AG10803 (cell line): ENCODE measurements at places on chromosomes 2 and 18.
A peak's percentile ranks its signal among the peaks of the same experiment; 100 is the strongest.

DNA sequence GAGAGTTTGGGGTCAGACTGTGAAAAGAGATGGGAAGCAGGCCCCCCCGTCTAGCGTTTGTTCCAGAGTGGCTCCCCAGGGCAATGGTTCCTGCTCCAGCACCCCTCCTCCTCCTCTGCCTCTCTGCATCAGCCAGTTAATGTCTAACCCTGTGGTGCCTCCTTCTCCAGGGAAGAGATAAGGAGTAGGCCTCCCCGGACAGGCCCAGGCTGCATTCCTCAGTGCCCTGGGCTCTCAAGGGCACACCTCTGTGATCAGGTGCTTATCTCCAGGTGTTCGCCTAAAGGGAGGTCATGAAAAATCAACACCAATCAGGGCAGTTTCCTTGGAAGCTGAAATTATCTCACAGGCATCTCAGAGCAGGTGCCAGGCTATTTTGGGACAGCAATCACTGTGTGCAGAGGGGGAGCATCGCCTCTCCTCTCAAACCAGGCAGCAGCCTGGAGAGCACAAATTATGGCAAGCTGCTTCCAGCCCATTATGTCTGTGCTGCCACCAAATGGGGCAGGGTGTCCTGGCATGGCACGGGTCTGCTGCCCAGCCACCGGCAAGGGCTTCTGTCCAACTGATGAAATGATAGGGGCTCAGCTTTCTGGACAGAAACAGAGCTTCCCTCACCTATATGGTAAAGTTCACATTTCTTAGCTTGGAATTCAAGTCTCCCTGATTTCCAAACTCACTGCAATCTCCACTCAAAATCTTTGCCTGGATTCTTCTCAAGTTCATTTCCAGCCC is 255.8 kb upstream of the SLC14A2 start:
- no peak for DNase-seq

DNA sequence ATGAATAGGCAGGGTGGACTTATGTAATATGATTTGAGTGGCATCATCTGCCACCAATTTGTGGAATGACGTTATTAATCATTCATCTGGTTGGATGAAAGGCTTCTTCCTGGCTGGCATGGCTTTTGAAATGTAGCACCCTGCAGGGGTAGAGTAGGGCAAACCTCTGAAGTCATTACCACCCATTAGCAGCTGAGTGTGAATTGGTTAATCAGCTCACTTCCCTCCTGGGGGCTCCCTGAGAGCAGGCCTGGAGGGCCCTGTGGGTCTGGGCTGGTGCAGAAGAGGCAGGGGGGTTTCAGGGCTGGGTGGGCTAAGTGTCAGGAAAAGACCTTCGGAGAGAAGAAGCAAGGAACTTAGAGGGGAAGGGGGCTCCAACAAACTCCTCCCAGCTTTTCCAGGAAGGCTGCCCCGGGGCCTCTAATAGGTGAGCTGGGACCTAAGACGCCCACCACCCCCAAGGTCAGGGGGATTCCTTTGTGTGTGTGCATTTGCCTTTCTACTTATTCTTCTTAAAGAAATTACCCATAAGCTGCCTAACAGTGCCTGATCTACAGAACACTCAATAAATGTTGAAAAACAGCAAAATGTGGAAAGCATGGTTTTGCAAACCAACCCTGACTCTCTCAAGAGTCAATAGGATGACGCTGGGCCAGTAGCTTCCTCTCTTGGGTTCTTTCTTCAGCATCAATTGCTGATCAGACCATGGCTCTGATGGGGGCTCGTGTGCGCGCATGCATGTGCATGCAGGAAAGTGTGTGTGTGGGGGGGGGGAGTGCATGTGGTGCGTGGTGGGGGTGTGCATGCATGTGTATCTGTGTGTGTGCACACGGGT is 49.7 kb upstream of the ZNF516 start:
- DNase-seq, result no peak

- DNase-seq, result peak; percentile 93
Observed at GRCh38 chr18:77207540-77207939, 42.1 kb upstream of the GALR1 start.

DNA sequence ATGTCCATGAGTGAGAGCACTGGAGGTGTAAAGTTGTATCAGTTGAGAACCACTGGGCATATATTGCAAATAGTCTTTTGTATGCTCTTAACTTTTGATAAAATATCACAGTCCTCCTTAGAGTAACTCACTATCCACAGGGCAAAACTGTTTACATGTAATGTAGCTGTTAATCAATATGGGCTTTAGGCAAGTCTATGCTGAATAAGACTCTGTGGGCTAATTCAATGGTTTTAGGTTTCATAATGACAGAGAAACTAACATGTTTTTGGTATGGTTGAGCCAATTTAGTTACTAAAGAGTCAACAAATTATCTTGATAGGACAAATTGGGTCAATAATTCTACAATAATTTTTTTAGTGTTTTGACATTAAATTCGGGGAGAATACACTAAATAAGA is 1134.9 kb upstream of the FAM98A start:
- DNase-seq, result no peak

- DNase-seq, result no peak
Observed at GRCh38 chr18:36020174-36020711, 47.1 kb downstream of the RPRD1A start.

DNA sequence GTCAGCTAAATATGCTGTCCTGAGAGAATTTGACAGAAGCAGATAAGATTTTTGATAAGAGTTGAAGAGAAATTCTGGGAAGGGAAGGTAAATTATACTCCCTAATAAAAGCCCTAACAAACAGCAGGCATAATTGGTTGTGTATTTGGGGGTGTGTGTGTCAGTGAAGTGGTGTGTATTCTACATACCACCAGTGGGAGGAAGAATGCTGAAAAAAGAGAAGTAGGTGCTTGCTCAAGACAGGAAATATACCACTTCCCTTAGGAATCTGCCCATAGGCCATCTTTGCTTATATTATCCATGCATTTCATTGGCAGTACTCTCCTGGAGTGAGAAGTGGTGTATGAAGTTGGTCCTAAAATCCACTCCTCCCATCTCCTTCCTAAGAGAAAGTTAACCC is 76.2 kb downstream of the FMNL2 start:
- DNase-seq, result no peak

DNA sequence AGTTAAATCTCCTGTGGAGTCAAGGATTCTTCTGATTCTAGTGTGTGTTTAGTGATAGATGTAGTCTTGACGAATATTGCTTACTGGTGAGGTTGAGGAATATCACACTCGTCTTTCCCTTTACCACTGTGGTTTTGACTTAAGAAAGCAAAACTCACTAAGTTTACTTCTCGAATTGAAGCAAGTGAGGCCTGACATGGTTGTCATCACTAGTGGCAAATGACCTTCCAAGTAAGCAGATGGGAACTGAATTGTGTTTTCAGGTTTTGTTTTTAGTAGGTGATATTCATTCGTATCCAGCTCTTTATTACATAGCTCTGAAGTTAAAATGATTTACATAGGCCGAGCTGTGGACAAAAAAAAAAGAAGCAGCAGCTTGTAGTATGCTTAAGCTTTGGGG is 20.6 kb upstream of the DSG4 start:
- DNase-seq, result no peak

DNA sequence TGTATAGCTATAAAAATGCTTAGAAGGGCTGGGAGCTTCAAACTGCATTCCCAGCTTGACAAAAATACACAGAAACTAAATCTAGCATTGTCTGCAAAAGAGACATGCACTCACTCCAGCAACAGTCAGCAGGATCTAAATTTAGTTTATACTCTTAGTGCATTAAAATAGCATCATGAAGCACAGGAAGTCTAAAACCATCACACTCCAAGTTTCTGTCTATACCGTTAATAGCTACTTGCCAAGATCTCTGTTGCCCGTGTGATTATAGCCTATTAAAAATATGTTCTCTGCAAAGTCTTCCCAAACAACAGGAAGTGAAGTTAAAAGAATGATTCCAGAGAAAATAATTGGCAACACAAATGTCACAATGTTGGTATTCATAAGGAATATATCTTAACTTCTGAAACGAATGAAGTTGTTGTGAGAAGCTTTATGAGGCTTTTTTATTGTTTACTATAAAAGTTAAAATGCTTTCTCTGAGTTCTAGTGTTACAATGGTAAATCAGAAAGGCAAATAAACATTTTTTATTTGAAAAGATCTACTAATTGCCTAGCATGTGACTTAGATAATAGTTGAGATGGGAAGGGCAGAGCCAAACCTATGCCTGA is 184.2 kb downstream of the ZNF385B start:
- DNase-seq, result no peak

DNA sequence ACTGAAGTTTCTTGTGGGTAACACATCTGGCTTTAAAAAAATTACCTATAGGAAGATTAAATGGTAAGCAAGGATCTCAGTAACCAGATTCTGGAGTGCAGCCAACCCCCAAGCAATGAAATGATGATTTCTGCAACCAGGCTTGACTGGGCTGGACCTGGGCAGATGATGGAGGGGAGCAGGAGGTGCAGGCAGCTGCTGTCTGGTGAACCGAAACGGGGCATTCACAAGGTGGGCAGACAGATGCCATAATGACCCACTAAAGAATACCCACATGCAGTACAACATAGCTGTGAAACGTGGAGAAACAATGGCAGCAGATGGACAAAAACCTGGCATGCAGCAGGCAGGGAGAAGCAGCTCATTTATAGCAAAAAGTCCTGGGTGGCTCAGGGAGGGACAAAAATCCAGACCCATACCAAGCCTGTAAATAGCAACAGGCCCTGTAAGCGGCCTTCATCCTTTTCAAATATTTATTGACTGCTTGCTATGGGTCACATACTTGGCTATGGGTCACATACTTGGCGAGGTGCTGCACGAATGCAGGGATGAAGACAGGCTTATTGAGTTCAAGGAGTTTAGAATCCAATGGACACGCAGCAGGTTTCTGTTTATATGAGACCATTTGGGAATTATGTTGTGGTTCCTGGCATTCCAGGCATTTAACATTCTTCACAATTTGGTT is 244.7 kb downstream of the HRH4 start:
- peak; percentile 74 for DNase-seq
